ENCODE measurements at places on chromosomes 2 and 18.

GRCh38 chr2:120589771-120590608 is 145.7 kb upstream of the GLI2 start:
- peak; percentile 98 for DNase-seq

GRCh38 chr2:235747786-235748091 is 253.9 kb downstream of the AGAP1 start:
- DNase-seq, result no peak

DNA sequence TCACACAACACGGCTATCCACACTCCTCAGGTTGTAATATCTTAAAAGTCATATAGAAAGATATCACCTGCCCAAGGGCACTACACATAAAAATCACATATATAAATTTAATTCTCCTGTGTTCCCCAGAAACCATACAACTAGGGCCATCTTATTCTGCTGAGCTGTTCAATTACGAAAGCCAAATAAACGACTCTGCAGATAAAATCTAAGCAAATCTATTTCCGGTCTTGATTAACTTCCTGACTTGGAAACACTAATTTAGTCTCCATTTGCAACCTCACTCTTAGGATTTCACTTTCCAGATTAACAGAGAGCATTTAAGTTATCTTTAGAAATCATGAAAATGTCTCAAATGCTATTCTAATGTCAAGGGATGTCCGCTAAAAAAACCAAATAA is 23.9 kb upstream of the STK17B start:
- DNase-seq, result no peak

GRCh38 chr2:71469403-71470398 is 16.3 kb downstream of the DYSF start:
- no peak for DNase-seq

DNA sequence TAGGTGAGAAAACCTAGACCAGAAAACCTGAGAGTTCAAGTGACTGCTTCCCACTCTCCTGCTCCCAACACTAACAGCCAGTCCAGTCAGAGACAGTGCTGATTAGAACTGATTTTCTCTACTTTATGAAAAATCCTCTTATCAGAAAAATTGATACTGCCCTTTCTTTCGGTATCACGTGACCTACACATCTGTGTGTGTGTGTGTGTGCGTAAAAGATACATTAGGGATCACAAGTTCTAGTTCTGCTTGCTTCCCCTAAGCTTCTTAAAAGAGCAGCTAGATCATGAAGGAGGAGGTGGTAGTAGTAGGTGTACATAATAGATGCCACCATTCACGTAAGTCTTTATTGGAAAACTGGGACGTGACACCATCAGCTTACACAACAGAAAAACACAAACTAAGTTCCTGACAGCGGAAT is 1.5 kb downstream of the ARL5A start:
- DNase-seq, result peak; percentile 29

- no peak for DNase-seq
Measured at GRCh38 chr2:16507655-16508489, 157.8 kb downstream of the CYRIA start.

DNA sequence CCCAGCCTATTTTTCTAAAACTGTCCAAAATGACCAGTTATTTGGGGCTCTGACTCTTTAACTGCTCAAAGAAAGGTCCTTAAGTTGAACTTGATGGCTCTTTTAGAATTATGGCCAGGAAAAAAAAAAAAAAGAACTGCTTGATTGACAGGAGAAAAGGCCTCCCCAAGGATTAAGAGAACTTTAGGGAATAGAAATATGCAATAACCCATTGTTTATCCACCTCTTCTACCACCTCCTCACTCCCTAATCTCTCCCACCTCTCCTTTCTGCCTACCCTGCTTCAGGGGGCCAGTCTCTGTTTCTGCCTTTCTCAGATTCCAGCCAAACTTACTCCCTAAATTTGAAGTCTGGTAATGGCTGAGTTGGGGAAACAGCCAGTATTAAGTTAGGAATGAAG is 5.7 kb upstream of the STRN start:
- no peak for DNase-seq

Data from IMR-90 (cell line).